Activated effector memory CD4-positive, alpha-beta T cell treated with Interleukin-2 at 50 U/mL for 16 hours (primary cell): ENCODE measurements at places on chromosomes 16 and 17.
A peak's percentile ranks its signal among the peaks of the same experiment; 100 is the strongest.

- no peak for DNase-seq
Observed at GRCh38 chr16:55126456-55126855, 195.8 kb downstream of the IRX5 start.

DNA sequence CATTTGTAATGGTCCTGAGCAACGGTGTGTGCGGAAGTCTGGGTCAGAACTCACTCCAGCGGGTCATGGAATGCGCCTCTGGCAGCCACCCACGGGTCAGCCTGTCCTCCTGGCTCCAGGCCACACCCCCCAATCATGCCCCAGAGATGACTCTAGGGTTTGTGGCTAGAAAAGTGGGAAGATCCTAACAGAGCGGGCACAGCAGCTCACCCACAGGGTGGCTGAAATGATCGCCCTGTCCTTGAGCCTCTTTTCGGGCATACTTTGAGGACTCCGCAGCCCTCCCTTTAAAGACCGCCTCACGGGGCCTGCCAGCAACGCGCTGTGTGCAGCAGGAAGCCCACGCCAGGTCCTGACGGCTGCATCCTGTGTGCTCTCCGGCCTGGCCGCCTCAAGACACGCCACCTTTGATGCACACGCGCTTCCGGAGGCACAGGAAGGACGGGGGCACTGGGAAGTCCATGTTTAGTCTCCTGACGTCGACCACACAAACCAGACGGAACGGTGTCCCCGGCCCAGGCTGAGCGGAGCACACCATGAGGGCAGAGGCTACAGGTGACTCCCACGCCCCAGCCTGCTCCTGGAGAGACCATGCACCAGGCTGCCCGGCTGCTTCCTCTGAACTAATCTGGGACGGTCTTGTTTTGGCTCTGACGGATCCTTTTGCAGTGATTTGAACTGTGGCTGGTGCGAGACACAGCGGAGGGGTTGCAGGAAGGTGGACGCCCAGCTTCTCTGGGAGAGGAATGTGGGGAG is 92.9 kb downstream of the TBC1D16 start:
- no peak for DNase-seq

- no peak for DNase-seq
Observed at GRCh38 chr16:77683397-77684180, 38.7 kb upstream of the NUDT7 start.

DNA sequence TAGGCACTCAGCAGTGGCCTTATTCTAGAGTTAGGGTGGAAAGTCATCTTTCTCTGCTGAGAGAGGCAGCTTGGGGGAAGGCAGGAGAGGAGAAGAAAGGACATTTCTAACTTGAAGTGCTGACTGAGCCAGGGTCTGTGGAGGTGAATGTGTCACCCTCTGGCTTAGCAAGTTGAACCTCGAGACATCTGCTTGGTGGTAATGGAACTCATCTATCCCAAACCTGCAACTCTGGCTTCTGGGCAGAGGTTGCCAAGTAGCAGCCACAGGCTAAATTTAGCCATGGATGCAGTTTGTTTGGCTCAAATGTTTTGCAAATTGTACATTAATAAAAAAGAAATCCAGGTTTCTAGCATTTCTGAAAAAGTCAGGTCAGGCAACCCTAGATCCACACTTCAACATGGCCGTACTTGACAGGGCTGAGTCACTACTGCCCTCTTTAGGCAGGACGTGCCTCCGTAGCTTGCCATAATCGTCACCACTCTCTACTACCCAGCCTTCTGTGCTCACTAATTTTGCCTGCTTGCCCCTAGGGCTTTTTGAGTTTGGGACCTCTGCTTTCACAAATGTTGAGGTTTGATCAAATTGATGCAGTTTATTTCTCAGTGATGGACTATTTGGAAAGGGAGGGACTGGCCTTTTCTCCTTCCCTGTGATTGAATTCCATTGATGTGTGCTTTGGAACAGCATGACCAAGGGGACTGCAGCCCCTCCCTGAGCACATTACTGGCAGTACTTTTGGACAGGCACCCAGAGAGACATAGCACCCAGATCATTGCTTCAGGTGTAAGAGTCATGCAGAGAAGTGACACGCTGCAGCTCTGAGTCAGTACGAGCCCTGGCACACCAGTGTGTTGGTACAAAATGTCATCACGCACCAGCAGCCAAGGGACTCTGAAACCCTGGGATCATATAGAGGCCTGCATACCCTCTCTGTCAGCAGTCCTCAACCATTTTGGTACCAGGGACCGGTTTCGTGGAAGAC is 5.2 kb downstream of the CDH13 start:
- DNase-seq = no peak

GRCh38 chr16:79400462-79401149 is 199.9 kb downstream of the MAF start:
- DNase-seq = no peak

- DNase-seq = no peak
Observed at GRCh38 chr17:63989622-63990345, 8.4 kb upstream of the PRR29 start.

DNA sequence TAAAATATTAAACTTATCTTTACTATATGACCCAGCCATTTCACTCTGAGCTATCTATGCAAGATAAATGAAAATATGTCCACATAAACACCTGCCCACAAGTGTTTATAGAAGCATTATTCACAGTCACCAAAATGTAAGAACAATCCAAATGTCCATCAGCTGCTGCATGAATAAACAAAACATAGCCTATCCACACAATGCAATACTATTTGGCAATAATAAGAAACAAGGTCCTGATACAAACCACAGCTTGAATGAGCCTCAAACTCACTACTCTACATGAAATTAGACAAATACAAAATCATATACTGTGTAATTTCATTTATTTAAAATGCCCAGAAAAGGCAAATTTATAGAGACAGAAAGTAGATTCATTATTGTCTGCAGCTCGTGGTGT is 355.1 kb downstream of the CDH8 start:
- DNase-seq = no peak

DNA sequence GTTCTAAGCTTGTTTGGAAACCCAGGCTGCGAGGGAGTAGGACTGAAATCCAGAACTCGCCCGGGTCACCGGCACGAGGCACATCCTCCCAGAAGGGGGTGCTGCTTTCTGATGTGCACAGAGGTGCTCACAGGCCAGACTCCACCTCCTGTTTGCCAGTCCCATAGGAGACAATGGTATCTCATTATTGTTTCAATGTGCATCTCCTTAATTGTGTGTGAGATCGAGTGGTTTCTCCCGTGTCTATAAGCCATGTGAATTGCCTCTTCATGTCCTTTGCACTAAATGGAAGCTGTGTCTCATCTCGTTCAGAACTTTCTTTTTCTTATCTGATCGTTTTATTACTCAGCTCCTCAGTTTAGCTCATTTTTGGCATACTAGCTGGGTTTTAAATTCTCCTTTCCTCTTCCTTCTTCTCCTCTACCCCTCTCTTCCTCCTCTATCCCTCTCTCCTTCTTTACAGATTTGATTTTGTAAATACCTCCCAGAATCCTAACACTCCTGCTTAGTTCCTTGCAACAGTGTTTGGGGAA is 32.1 kb upstream of the PRKCB start:
- peak; percentile 64 for DNase-seq

DNA sequence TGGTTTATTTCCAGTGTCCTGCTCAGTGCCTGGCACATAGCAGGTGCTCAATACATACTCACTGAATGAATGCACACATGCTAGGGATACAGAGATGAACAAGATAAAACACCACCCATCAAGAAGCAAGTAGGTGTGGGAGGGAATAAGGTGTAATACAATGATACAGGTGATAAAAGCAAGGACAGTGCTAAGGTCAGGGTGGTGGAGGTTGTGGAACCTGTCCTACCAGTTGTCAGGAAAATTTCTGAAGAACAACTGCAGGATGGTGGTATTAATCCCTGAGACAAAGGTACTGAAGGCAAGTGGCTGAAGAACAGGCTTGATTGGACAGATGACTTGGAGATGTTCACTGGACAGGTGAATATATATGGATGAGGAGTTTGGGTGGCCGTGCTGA is 1.8 kb downstream of the KNOP1 start:
- DNase-seq = no peak

- no peak for DNase-seq
Observed at GRCh38 chr16:54174750-54175149, 111.8 kb downstream of the IRX3 start.

GRCh38 chr17:9672266-9672665 is 26.9 kb downstream of the USP43 start:
- no peak for DNase-seq

- peak; percentile 56 for DNase-seq
Observed at GRCh38 chr17:60142872-60143499, 6.8 kb upstream of the CA4 start.

- DNase-seq = no peak
Observed at GRCh38 chr17:83053021-83053681, 26.3 kb upstream of the METRNL start.

DNA sequence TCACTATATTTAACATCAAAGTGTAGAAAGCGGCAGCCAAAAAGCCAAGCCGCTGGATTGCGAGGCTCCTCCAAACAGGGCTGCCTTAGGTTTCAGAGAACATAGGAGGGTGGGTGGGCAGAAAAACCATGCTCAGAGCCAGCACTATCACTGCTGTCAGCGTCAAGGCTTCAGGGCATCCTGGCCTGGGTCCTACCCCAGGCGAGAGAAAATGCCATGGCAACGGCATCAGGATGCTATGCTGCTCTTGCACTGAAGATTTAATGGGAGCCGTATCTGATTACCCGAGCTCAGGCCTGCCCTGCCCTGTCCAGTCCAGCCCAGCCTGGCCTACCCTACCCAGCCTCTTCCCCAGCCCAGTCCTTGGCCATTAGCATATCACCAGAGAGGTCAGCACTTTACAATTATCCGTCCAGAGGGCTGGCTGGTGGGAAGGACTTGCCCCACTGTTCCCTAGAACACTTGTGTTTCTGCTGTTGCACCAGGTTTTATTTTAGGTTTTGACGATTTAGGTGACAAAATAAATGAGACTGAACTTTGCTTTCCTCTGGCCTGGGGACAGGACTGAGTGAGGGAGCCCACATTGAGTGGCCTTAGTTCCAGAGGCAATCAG is 61.1 kb downstream of the TOM1L2 start:
- no peak for DNase-seq

GRCh38 chr16:52526116-52526828 is 20.7 kb downstream of the TOX3 start:
- DNase-seq = no peak

DNA sequence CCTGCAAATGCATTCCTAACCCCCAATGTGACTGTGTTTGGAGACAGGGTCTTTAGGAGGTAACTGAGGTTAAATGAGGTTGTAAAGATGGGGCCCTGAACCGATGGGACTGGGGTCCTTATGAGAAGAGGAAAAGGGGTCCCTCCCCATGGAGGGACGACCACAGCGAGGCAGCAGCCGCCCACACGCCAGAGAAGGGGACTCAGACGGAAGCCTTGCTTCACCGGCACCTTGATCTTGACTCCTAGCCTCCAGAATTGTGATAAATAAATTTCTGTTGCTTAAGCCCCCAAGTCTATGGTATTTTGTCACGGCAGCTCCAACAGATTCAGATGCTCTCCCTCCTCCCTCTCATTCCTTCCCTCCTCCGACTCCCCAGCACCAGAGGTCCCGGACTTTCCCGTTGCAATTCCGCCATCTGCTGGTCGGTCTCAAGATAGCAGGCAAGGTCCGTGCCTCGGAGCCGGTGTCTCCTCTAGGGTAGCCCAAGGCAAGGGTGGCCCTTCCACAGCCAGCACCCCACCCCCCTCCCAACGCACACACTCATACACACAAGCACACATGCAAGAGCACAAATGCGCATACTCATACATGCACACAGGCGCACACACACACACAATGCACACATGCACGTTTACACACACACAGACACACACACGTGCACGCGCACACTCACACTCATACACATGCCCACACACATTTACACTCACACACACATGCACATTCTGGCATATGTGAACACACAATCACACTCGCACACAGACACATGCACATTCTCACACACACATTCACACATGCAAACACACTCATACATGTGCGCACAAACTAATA is 23.1 kb upstream of the C16orf78 start:
- no peak for DNase-seq

DNA sequence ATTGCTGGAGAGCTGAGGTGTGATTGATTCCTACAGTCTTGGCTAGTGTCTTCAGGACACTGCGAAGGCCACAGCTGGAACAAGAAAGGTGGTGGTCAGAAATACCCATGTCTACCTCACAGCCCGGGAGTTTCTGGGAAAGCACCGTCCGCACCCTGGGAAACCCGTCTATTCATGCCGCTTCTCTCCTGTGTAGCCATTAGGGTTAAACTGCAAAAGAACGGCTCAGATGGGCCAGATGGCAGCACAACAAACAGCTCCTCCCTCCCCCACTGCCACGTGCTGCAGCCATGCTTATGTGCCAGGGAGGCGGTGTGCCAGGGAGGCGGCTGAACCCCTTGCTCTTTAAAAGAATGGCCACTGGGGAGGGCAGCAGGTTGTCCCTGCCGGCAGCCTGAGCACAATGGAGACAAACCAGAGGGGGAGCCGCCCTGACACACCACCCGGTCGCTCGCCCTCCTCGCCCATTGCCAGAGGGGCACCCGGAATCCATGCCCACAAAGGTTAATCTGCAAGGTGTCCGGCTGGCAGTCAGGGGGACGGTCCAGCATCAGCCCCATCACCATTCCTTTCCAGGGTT is 65.2 kb downstream of the CYTH1 start:
- no peak for DNase-seq

DNA sequence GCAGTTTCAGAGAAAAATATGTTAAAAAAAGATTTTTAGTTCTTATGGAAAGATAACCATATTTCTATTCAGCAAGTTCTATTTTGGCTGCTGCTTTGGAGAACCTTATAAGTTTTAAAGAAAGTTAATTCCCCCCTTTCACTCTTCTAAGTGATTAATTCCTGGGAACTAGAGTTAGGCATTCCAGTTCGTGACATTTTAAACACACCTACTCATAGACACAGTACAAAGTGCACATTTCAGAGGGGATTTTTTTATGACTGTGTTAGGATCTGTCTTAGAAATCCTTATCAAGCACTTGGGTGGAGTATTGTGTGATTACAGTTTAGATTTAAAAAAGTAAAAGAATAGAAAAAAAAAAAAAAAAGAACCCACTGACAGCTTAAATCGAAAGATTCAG is 3.5 kb upstream of the CDH11 start:
- DNase-seq = no peak

- DNase-seq = no peak
Observed at GRCh38 chr17:70478902-70479301, 309.6 kb downstream of the KCNJ2 start.

DNA sequence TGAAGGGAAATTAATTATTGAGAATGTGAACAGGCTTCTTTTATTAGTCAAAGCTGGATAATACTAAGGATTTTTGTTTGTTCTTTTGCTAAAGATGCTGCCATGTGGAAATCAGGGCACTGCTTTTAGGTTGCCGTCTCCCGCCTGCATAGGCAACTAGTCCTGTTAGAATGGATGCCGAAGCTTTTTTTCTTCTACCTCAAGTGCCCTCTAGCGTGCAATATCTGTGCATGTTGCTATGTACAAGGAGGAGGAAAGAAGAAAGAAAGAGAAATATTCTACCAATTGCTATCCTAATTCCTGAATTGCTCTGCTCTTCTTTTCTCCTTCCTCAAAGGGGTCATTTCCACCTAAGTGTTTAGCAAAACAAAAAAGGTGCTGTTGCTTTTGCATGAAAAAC is 5.2 kb upstream of the CDH8 start:
- no peak for DNase-seq
